ENCODE measurements at places on chromosomes 1 and 21.

DNA sequence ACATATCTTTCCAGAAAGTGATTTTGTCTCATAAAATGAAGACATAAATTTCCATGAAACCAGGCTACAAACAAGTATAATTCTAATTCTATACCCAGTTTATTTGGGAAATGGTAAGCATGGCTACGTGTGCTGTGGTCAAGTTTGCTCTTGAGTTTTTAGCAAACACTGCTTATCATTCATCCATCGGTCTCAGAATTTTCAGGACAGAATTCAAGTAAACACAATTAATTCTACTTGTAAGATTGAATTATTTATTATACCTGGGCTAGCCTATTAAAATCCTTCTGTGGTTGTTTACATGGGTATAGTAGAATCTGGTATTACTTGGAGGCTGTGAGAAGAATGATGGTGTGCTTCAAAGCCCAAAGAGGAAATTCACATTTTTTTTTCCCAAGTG, 68.3 kb downstream of the CHIA start:
- DNase-seq, result no peak

- peak; percentile 71 for DNase-seq
These were observed 17.3 kb downstream of the NOC2L start for GRCh38 chr1:941588-942383.

DNA sequence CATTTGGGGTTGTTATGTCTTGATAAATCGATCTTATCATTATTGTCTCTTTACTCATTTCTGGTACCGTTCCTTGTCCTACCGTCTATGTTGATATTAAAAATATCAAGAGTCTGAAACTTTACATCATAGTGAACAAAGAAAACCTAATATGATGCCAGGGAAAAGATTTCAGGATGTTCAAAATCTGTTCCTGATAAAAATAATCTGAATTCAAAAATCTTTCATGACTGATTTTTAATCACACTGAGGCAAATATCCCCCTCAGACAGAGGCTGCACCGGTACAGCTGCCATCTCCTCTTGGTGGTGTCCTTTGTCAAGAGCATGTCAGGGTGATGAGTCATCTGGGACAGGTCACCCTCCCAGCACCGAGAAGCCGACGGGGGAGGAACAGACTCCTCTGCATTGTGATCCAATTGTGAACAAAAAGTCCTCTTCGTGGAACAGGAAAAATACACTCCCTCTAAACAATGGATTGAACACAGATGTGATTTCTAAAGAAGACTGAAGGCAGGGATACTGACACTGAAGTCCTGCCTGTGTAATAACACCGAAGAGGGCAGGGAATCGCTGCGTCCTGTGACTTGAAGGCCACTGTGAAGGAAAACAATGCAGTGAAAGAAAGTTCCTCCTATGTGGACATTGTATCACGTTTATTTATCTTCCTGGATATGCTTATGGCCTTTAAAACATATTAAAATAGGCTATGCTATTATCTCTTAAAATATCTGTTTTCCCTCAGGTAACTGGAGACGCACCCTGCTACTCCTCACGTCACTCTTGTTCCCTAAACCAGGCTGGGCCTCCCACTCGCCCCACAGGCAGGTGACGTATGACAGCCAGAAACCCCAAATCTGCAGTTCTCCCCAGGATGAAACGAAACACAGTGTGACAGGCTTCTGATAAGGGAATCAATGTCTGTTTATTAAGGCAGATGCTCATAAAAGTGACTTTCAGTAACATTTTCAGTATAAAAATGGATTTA, 4.3 kb upstream of the SPATC1L start:
- DNase-seq, result peak; percentile 77

GRCh38 chr1:184965944-184966860, 8.1 kb downstream of the NIBAN1 start:
- DNase-seq, result no peak

- DNase-seq, result no peak
These were observed 259.6 kb upstream of the RRP15 start for GRCh38 chr1:218025454-218025853.

DNA sequence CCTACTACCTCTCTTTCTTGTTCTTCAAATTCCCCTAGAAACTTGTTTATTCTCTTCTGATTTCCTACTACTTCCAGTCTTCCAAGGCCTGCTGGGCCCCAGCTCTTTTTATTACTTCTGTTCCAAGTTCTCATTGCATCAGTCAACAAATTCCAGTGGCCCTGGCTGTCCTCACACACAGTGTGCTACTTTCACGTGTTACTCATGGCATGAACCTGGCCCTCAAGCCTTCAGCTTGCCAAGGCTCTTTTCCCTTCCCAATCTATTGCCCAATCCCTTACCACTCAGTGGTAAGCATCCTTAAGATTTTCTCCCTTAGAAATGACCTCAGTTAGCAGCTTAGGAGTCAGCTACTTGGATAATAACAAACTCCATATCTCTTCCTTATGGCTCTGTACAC, 613.5 kb downstream of the LMO4 start:
- DNase-seq, result no peak

- no peak for DNase-seq
These were observed 198.3 kb downstream of the SLC44A5 start for GRCh38 chr1:75412616-75413015.

GRCh38 chr1:219837274-219837993, 90.9 kb downstream of the SLC30A10 start:
- peak; percentile 45 for DNase-seq

- peak; percentile 62 for DNase-seq
These were observed 203.0 kb downstream of the TOMM20 start for GRCh38 chr1:234925440-234926263.

DNA sequence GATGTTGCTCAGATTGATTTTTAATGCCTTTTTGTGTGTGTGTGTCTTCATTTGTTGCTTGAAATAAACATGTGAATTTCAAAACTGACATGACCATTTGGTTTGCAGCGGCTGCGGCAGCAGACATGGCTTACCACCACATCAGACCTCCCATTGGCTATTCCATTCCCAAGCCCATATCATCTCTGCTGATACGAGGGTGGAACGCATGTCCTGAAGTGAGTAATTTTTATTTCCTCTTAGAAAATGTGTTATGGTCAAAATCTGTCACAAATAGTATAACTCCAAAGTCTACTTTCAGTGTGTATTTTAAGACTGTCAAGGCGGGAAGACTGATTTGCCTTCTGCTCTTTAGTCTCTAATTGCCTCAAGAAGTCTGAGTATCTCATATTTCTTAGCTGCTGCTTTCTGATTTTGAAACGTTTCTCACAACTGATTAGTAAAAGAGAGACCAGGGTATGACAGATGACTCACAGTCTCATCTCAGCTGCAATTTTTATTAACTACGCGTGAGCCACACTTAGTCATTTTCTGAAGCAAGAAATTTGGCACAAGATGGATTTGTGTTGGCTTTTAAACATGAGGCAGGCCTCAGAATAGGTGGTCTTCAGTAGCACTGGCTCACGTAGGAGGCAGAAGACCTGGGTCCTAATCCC, 49.0 kb downstream of the LRRC53 start:
- DNase-seq, result no peak

GRCh38 chr1:48309564-48310082, 87.1 kb downstream of the SLC5A9 start:
- no peak for DNase-seq

DNA sequence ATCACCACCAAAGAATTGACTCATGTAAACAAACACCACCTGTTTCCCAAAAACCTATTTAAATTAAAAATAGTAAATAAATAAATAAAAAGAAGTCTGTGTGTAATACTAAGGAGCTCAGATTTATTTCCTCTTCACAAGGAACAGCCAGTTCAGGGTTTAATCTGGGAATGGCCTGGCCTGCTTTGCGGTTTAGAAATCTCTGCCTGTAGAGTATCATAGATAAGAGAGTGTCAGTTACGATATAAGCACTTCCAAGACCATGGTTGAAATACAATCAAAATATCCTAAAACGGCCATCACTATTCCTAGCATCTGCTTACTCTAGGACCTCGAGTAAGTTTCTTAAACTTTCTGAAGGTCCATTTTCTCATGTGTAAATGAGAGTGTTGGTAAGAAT, 274.4 kb downstream of the PLPP3 start:
- DNase-seq, result no peak

DNA sequence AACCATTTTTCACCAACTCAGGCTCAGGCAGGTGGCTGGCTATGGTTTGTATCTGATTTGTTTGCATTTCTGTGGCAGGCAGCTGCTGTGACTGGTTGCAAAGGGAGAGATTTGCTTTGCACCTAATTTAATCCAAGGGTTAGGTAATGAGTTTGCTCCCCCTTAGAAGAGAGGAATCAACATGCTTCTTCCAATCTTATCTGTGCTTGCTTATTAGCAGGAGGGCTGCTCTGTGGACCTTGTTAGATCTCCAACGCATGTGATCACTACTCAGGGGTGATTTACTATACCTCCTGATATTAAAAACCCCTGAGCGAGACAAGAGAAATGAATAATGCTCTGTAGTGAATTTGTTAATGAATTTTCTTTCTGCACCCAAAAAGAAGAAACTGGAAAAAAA, 20.5 kb downstream of the OLFML3 start:
- no peak for DNase-seq

DNA sequence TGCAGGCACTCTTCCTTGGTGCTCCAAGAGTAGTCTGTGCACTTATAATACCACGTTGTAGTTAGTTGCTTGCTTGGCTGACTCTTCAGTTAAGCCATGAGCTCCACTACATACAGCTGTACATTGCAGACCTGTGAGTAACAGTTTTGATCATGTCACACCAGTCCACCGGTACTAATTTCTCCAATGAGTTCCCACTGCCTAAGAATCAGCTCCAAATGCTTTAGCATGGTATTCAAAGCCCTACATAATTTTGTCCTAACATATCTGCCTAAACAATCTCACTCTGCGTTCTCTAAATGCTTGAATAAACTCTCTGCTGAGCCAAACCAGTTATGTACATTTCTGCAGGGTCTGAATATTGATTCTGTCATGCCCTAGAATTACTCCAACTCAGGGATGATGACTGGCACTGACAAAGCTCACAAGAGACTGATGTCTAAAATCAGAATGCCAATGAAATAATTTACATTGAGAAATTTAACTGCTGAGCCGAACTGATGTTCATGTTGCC, 200.7 kb downstream of the LHX8 start:
- DNase-seq, result no peak

GRCh38 chr1:55951291-55951690, 628.1 kb downstream of the PLPP3 start:
- no peak for DNase-seq

- DNase-seq, result no peak
These were observed 4.3 kb downstream of the XPR1 start for GRCh38 chr1:180636138-180636537.

All from suppressor macrophage treated with lipopolysaccharide for 1 hour (primary cell).